ENCODE measurements at places on chromosomes 1 and 21.

DNA sequence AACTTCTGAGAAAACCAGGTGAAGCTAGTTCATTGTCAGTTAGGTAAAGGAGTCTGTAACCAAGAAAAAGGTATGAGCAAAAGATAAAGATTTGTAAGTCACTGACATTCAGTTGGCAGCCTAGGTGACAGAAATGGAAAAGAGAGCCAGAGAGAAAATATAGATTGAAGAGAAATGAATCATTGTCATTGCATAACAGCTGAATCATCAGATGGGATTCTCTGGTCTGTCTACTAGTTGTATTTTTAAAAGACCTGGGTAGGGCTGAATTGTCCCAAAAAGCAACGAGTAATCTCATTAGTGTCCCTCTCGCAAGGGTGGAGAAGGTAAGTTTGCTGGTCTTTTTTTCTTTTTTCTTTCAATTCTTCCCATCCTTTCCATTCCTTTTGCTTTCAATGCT, 36.6 kb downstream of the PTGS2 start:
- DNase-seq = no peak

- no peak for DNase-seq
Measured at GRCh38 chr1:60502506-60502905, 428.9 kb upstream of the C1orf87 start.

DNA sequence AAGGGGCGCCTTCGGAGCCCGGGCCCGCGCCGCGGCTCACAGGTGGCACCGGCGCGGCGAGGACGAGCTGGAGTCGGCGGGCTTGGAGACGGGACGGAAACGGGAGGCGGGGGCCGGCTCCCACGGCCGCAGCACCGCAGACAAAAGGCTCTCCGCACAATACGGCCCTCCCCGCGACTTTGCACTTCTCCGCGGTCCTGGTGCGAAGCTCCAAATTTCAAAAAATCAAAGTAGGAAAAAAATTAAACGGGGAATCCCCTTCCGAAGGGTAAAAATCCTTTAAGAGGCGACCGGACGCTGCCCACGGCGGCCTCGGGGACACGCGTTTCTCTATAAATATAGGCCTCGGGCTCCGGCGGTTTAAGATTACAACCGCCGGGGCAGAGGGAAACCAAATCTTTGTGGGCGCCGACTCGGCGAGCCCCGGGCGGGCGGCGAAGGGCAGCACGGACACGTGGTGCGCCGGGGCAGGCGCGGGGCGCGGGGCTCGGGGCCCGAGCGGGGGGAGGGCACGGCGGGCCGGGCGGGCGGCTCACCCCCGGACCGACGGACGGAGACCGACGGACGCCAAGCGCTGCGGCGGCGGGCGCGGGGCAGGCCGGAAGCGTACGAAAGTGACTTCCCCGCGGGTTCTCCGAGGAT, 453 bp downstream of the PABPC4 start:
- peak; percentile 56 for DNase-seq

DNA sequence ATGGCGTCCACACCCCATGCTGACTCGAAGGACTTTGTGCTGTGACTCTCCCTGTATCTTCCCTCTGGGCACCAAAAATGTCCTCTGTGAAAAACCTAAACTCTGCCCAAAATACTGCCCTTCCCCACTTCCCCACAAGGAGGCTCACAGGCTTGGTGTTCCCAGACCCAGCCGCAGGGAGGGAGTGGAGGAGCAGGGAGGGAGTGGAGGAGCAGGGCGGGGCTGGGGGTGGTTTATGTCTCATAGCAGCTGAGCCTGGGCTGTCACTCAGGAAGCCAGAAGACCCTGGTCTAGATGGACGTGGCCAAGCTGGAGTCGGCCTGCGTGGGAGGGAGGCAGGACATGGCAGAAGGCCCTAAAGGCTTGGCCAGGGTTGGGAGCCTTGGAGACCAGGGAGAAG, 461.7 kb downstream of the PTPRU start:
- DNase-seq = no peak

- no peak for DNase-seq
Measured at GRCh38 chr1:223652436-223652941, 13.0 kb downstream of the CAPN8 start.

DNA sequence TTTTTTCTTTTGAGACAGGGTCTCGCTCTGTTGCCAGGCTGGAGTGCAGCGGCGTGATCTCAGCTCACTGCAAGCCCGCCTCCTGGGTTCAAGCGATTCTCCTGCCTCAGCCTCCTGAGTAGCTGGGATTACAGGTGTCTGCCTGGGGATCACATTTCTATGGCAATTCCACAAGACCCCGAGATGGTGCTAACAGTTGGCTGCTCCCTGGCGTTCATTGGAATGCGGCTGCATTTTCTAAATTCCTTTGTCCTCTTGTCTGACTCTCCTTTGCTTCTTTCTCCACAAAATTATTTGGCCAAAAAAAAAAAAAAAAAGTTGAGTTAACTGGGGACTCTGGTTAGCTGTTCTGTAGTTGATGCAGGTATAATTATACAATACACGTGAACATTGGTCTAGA, 176.4 kb downstream of the ETS2 start:
- DNase-seq = no peak

DNA sequence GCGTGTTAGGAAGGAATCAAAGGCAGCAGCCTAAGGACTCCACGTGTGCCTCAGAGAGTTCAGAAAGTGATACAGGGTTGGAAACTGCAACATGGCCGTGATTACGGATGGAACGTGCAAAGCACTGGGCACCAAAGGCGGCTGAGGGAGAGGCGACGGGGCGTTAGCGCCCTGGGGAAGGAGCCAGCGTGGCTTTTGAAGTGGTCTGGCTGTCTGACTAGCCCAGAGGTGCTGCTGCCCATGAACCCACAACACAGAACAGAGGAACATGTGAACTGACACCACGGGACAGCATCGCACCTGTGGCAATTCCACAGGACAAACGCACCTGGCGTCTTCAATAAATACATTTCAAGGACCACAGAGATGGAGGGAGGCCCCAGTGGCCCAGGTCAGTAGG, 18.0 kb upstream of the TMEM52 start:
- DNase-seq = no peak

DNA sequence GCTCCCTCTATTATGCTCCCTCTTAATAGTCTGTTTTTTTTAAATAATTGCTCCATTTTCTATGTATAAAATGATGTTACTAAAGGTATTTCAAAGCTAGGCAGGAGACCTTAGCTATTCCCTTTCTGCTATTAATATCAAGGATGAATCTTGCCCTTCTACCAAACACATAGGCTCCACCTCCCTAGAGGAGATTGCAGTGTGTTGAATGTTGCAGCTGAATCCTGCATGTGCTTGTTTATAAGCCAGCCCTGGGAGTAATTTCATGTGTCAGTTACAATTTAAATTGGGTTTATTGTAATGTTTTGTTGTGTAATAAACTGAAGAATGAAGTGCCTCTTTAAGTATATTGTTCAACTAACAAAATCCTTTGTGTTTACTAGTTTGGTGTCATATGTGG, 66.0 kb downstream of the TMEM200B start:
- no peak for DNase-seq

GRCh38 chr1:21508580-21509350, 458 bp upstream of the ALPL start:
- peak; percentile 70 for DNase-seq

GRCh38 chr21:31087639-31088473, 49.6 kb upstream of the KRTAP19-8 start:
- no peak for DNase-seq

GRCh38 chr1:208858738-208859137, 614.6 kb upstream of the PLXNA2 start:
- no peak for DNase-seq

- no peak for DNase-seq
Measured at GRCh38 chr1:32066489-32066873, 6.3 kb upstream of the TMEM39B start.

DNA sequence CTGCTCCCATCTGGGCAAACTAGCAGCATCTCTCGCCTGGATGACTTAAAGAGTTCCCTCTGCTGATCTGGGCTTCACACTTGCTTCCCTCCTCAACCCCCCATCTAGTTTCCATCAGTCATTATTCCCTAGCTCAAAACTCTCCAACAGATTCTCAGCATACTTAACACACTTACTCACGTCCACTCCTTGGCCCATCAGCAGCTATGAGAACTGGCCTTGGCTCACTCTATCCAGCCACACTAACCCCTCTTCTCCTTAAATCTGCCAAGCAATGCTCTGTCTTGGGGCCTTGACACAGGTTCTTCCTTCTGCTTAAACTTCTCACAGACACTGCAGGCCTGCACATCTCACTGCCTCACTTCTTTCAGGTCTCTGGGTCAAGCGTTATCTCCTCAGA, 41.6 kb downstream of the GNG12 start:
- DNase-seq = no peak

- no peak for DNase-seq
Measured at GRCh38 chr1:230047114-230047865, 19.7 kb upstream of the GALNT2 start.

DNA sequence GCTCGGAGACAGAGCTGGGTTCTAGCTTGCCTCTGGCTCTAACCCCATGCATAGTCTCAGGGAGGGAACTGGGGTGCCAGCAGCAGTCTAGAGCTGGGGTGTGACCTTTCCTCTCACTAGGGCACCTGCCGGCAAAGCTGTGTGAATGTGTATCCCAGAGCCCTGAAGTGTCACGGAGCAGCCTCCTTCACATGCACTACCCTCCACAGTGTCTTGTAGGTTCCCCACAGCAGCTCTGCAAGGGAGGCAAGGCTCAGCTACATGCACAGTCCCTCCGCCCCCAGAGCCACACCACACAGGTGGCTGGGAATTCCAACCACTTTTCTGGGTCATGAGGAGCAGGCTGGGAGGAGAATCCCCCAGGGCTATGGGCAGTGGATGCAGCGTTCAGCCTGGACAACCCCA, 7.7 kb upstream of the HPCA start:
- DNase-seq = no peak

DNA sequence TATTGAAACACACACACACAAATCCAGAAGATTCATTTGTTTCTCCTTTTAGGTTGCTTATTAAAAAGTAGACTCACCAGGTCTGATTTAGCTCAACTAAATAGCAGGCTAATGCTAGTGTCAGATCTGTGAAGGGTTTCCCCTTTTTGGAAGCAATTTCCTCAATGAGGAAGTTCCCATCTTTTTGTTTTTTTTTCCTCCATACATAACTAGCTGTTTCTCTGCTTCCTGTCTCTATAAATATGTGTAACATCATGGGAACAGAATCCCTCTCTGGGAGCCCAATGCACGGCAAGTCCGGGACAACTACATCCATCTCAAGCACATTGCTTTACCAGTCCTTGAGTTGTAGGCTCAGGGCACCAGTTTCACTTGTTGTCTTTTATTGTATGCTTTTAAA, 1421.1 kb downstream of the PLA2G4A start:
- DNase-seq = no peak

DNA sequence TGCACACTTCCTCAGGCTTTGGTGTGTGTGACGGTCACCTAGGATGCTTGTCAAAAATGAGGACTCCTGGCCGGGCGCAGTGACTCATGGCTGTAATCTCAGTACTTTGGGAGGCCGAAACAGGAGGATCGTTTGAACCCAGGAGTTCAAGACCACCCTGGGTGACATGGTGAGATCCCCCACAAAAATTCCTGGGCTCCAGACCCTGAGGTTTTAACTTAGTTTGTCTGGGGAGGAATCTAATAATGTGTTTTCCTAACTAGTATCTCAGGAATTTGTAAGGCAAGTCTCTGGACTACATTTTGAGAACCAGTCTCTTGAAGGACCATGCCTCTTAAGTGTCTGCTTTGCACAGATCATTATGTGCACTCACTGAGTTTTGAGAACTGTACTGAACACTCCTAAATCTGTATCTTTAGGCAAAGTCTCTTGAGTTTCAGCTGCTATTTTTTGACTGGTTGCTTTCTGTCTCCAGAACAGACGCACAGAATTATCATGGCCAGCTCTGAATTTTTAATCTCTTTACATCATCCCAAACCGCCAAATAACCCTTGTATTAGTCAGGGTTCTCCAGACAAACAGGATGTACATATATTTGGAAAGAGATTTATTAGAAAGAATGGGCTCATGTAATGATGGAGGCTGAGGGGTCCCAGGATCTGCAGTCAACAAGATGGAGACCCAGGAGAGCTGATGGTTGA, 45.5 kb upstream of the VANGL1 start:
- DNase-seq = no peak

DNA sequence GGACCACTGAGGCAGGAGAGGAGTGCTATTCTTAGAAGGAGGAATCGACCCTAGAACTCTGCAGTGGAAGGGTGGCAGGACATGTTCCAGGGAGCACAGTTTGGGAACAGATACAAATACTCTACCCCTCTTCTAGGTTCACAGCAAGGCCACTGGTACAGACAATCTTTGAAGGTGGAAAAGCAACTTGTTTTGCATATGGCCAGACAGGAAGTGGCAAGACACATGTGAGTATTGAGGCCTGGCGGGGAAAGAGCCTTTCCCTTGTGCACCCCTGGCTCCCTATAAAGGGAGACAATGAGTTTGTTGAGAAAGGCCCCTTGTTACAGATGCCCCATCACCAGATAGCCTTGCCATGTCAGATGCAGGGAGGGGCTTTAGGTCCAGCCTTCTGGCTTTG, 17.8 kb downstream of the KIF2C start:
- no peak for DNase-seq

DNA sequence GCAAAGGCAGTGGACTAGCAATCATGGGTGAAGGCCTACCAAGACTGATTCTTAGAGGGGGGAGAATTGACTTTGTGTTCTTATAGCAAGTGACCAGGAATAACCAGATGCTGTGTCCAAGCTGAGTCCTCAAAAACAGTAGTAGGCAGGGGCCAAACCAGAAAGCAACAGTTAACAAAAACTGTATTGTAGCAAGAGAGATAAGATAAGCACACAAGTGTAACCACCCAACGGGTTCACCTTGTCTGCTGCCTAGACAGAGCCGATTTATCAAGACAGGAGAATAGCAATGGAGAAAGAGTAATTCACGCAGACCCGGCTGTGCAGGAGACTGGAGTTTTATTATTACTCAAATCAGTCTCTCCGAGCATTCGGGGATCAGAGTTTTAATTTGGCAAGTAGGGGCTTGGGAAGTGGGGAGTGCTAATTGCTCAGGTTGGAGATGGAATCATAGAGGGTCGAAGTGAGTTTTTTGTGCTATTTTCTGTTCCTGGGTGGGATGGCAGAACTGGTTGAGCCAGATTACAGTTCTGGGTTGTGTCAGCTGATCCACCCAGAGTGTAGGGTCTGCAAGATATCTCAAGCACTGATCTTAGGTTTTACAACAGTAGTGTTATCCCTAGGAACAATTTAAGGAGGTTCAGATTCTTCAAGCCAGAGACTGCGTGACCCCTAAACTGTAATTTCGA, 8.3 kb upstream of the CSRP1 start:
- DNase-seq = no peak

DNA sequence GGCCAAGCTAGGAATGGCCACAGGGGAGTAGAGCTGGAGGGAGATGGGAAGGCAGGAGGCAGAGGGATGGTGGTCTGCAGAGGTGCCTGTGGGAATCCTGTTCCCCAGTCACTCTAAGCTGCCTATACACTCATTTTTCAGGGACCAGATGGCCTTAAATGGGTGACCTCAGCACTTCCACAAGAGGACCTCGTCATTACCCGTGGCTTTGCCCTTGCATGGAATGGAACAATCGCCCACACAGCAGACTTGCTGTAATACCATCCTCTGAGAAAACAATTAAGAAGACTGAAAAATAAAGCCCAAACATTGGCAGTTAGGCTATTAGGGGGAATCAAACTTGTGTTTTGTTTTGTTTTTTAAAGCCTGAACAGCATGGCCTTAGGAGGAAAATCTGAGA, 12.9 kb upstream of the TNN start:
- DNase-seq = no peak

- DNase-seq = no peak
Measured at GRCh38 chr1:34839526-34840305, 19.8 kb downstream of the SMIM12 start.

GRCh38 chr1:39413902-39414528, 77.4 kb upstream of the BMP8A start:
- DNase-seq = no peak
